ENCODE measurements at places on chromosomes 3 and 15.

- DNase-seq: no peak
Observed at GRCh38 chr15:52111517-52112202, 915 bp downstream of the BCL2L10 start.

DNA sequence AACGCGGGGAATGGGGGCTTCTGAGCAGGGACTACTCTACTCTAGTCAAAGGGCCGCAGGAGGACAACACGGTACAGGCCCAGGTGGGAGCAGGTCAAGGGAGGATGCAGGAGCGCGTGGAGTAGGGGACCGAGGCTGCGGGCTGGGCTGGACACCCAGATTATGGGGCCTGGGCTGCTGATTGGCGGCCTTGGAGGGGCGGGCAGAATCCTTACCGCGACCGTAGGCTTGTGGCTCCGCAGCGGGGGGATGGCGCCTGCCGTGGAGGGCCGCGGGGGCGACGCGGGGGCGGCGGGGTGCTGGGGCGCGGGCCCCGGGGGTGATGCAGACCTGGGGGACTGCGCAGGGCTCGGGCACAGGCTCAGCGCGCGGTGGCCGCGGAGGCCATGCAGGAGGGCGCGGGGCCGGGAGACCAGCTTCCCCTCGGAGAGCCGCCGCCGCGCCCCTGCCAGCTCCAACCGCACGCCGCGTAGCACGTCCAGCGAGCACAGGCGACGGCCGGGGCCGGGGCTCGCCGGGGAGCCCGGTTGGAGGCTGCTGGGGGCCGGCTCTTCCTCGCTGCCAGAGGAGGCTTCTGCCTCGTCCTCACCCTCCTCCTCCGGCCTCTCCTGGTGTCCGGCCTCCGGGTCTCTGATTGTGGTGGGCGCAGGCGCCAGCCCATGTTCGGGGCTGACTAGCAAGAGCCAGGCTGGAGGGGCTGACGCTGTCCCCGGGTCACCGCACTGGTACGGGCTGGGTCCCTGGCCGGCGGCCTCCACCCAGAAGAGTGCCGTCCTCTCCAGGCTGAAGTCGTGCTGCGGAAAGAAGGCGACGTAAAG lies 12.9 kb downstream of the UBAP1L start:
- no peak for DNase-seq

GRCh38 chr15:26698555-26698954 lies 74.3 kb downstream of the GABRB3 start:
- no peak for DNase-seq

DNA sequence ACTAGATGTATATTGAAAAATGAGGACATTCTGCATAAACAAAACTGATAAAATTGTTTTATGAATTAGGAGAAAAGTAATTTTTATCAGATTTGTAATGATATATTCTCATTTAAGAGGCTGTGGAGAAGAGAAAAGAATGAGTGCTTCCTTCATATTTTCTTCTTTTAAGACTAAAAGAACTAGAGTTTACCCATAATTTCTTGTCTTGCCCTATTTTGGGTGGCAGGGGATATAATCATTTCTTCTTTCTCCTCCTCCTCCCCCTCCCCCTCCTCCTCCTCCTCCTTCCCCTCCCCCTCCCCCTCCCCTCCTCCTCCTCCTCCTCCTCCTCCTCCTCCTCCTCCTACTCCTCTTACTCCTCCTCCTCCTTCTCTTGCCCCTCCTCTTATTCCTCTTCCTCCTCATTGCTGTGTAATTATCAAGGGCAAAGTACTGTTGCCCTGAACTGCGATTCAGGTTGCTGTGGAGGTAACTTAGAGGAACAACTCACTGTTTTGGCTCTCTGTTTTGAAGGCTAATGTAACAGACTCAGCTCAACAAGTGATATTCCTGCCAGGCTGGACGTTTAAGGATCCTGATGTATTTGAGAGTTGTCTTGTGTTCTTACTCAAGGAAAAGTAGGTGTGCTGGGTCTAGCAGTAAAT lies 555.4 kb downstream of the AGBL1 start:
- no peak for DNase-seq

DNA sequence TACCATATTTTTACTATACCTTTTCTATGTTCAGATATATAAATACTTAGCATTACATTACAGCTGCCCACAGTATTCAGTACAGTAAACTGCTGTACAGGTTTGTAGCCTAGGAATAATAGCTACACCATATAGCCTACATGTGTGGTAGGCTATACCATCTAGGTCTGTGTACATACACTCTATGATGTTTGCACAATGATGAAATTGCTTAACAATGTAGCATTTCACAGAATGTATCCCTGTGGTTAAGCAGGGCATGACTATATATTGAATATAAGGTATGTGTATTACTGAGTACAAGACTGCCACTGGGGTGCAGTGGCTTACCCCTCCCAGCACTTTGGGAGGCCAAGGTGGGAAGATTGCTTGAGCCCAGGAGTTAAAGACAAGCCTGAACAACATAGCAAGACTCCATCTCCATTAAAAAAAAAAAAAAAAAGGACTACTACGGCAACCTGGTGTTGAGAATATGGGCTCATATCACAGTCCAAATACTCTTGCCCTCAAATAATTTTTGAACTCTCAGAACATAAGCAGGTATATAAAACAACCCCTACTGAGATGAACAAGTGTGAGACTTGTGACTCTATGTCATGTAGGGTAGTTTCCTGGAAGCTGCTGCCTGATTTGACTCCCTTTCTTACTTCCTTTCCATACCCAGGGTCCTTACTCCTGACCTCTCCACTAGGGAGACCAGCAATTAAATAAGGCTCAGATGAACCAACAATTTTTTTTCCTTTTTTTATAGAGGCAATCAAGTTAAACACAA lies 4.8 kb downstream of the PPP1R14D start:
- no peak for DNase-seq
